ENCODE measurements at places on chromosomes 3 and 15. TPM values are rescaled to one million over a fixed set of nuclear protein-coding genes. Genes with fewer than 3 reads are reported as not detected.

CELSR3 gene
- total RNA-seq: 1.0 TPM

ARGFX gene
- not detected for total RNA-seq

ADPGK gene
- total RNA-seq: 87.1 TPM

RFTN1 gene
- total RNA-seq: 58.2 TPM

FAM43A gene
- total RNA-seq: 12.9 TPM

RNF123 gene
- total RNA-seq: 42.9 TPM

RPL22L1 gene
- 25.3 TPM for total RNA-seq

RBM6 gene
- total RNA-seq: 101 TPM

PLA1A gene
- total RNA-seq: 13.1 TPM

SLC9A9 gene
- 15.6 TPM for total RNA-seq

SLC28A2 gene
- 0.21 TPM for total RNA-seq

RTP3 gene
- not detected for total RNA-seq

SLC6A11 gene
- total RNA-seq: not detected

ADAMTSL3 gene
- total RNA-seq: 26.4 TPM

ZKSCAN7 gene
- 3.9 TPM for total RNA-seq

SERINC4 gene
- not detected for total RNA-seq

GOLGA6L7 gene
- not detected for total RNA-seq

PLAAT1 gene
- total RNA-seq: not detected

All from lower lobe of right lung (tissue), 2 donors.